Right cardiac atrium (tissue), 5 donors: ENCODE measurements at places on chromosomes 5 and 9.
A peak's percentile ranks its signal among the peaks of the same experiment; 100 is the strongest.

GRCh38 chr5:88660264-88660946 lies 222.6 kb downstream of the MEF2C start:
- DNase-seq: no peak

DNA sequence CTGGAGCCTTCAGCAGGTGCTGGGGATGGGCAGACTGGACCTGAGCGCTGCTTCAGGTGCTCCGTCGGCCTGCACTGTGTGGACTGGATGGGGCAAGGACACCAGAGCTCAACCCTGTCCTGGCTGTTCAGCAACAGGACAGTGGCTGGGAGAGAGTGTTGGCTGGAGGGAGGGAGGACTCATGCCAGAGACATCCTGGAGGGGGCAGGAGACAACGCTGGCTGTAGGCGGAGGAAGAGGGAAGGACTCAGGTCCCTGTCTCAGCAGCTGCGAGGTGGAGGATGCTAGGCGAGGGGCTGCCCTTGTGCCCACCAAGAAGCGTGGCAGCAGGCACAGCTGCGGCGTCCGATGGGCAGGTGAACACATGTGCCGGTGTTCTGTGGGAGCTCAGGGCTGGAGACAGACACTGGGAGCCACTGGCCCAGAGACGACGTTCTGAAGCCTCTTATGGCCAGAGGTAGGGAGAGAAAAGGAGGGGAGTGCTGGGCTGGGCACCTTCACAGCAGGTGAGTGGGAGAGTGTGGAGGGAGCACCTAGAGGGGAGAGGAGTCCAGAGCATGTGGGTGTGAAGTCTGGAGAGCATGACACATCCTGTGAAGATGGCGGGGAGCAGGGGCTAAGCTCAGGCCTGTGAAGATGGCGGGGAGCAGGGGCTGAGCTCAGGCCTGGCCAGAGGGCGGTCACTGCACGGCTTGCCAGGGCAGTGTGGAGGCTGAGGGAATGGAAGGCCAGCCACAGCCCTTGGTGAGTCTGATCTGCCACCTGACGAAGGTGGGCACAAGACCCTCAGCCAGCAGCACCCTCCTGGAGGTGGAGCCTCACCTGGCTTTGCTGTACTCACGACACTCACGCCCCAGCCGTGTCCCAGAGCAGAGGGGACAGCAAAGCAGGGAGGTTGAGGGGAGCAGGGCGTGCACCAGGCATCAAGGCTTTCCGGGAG lies 79.1 kb upstream of the FCN1 start:
- DNase-seq: no peak

- no peak for DNase-seq
Measured at GRCh38 chr5:93715761-93716160, 25.6 kb downstream of the POU5F2 start.

- peak; percentile 55 for DNase-seq
Measured at GRCh38 chr9:134206311-134207300, 42.2 kb upstream of the RNU6ATAC start.

DNA sequence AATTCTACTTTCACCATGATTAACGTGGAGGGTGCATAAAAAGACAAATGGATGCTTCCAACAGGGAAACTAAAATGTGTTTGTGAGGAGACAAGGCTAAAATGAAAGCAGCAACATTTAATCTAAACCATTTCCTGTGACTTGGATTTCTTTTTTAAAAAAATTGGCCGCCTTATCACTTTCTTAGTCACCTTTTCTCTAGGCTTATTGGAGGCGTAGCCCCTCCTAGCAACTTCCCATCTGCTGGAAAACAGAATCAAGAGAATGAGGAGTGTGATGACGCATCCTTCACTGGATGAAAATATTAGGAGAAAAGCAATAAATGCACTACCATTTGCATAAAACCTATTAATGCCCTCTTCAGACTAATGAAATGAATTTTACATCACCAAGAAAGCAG lies 791 bp upstream of the GPR150 start:
- no peak for DNase-seq

DNA sequence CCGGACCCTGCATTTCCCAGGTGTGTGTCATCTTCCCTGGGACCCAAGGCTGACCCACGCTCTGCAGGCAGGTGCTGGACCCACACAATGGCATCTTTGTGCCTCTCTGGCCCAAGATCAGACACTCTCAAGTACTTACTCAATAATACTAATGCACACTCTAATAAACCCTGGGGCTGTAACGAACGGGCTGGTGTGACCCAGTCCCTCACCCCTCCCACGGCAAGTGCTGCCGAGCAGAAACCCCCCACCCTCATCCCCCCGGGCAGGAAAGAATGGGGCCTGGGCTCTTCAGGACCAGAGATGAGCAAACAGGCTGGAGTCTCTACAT lies 1.1 kb upstream of the OBP2B start:
- no peak for DNase-seq

GRCh38 chr5:157469687-157470086 lies 9.7 kb downstream of the NIPAL4 start:
- no peak for DNase-seq

DNA sequence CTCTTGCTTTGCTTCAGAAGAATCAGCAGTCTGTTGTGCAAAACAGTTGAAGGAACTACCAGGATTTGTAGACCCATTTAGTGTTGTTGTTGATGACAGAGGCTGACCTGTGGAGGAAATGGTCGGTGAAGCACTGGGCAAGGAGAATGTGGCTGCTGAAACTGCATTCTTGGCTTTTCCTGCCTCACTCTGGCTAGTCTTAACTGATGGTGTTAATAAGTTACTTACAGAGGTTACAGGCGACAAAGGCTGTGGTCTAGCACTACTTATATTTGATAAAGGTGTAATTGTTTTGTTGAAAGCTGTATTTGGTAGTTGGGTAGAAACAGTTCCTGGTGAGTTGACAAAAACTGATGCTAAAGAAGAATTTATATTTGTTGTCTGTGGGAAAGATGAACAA lies 31.5 kb downstream of the MLANA start:
- no peak for DNase-seq
